Left ventricle myocardium inferior (tissue), 1 donor: ENCODE measurements at places on chromosomes 16 and 17.

- DNase-seq: no peak
These were observed 94.9 kb downstream of the CA4 start for GRCh38 chr17:60244656-60245055.

GRCh38 chr16:31438414-31438813, 4.2 kb downstream of the ZNF843 start:
- no peak for DNase-seq

- DNase-seq: no peak
These were observed 7.0 kb upstream of the ZFHX3 start for GRCh38 chr16:73054813-73055482.

DNA sequence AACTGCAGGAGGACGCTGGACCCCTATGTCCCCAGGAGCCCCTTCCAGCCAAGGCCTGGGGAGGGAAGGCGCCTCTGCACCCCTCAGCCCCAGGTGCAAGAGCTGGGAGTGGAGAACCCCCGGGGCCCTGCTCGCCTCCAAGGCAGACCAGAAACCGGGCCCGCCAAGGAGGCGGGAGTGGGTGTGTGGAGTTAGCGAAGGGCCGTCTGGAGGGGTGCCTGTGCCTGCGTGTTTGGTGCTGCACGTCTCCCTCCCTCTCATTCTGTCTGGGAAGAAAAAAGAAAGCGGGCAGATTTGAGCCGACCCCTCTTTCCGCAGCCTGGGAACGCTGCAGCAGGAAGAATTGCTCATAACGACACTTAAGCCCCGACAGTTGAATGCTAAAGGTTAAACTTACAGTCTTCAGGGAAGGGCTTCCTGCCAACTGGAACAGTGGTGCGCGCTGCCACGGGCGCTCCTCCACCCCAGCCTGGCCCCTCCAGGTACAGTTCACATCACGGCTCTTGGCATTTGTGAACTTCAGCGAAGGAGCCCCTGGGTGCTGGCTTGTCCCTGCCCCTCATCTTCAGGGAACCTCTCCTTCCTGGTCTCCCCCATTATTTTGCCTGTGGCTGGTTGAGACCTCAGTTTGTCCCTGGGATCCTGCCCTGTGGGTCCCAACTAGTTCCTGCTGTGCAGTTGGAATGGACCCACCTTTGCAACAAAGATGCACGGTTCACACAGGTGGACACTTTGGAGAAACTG, 19.2 kb upstream of the ZFHX3 start:
- no peak for DNase-seq

DNA sequence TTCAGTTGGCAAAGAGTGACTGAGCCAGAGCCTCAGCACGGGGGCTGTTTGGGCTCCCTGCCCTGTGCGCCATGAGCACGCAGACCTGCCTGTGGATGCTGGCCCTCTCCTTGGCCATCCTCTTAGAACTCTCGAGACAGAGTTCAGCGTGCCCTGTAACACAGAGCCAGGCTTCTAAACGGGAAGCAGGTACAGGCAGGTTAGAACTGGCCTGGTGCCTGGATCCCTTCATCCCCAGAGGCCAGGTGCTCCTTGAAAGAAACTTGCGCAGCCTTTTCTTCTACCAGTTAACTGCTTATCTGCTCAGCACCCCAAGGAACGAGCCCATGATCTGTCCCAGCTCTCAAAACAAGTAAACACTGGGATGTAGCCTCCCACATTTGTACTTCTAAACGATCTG, 6.9 kb downstream of the CCNF start:
- DNase-seq: no peak

DNA sequence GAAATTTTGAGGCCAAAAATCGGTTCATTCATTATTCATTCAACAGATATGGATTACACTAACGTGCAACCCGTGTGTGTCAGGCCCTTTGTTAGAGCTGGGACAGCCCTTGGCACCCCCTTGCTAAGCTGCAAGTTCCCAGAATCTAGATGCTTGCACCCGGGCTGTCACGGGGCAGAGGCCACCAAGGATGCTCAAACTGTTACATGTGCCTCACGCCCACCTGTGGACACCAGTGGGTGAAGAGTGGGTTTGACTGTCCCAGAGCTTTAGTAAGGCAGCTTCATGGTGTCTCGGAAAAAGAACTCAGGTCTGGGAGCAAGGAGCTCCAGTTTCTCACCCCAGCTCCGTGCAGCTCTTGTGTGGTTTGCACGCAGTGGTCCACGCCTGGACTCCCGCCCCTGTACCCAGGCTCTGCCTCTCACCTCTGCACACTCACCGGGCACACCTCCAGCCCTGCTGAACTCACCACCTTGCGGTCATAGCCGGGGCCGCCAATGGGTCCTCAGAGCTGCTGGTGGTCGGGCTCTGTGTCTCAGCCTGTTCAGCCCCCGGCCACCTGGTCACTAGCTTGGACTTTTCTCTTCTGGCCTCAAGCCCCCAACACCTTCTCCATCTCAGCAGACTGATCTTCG, 53.7 kb upstream of the CACNG4 start:
- no peak for DNase-seq

GRCh38 chr16:17986991-17987390, 349.5 kb downstream of the NPIPA8 start:
- DNase-seq: no peak

- no peak for DNase-seq
These were observed 74.6 kb downstream of the SPAG9 start for GRCh38 chr17:51046046-51046445.
